Activated B cell treated with CpG ODN at 0.5 μM for 24 hours (primary cell): ENCODE measurements at places on chromosomes 3 and 15.

GRCh38 chr3:167184511-167184910, 195.6 kb downstream of the ZBBX start:
- DNase-seq, result no peak

GRCh38 chr3:43319794-43320193, 33.5 kb downstream of the SNRK start:
- DNase-seq, result no peak

DNA sequence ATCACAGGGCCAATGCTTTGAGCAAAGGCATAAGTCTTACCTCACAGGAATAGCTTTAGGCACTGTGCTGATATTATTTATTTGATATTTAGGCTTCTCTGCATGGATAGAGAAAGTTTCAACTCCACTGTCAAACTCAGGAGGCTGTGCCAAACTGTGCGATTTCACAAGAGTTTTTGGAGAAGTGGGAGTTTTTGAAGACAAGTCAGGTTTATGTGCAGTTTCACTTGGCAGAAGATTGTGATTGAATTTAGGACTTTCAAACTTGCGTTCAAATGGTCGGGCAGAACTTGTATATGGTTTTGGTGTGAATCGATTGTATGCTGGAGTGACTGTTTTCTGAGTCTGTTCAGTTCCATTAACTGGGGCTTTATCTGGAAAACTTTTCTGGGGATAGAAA, 113.7 kb downstream of the TJP1 start:
- DNase-seq, result no peak

GRCh38 chr3:193507566-193507965, 47.1 kb downstream of the ATP13A4 start:
- DNase-seq, result no peak

DNA sequence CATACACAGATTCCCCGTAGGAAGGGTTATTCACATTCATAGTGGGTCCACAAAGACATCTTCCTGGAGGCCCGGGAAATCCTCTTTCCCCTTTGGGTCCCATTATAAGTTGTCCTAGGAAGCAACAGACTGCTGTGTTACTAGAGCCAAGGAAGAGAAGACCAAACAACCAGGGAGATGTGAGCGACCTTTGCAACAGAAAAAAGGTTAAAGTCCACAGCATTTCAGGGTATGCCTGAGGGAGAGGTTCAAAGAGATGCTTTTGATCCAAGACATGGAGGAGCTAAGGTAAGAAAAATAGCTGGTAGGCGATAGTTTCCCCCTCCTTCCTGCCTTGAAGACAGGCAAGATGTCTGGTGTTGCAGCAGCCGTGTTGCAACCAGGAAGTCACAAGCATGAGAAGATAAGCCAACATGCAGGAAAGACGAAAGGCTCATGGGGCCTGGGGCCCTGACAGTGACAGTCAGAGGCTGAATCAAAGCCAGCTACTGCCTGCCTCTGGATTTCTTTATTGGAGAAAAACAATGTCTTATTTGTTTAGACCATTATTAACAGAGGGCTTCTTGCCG, 30.9 kb downstream of the EAF1 start:
- no peak for DNase-seq

DNA sequence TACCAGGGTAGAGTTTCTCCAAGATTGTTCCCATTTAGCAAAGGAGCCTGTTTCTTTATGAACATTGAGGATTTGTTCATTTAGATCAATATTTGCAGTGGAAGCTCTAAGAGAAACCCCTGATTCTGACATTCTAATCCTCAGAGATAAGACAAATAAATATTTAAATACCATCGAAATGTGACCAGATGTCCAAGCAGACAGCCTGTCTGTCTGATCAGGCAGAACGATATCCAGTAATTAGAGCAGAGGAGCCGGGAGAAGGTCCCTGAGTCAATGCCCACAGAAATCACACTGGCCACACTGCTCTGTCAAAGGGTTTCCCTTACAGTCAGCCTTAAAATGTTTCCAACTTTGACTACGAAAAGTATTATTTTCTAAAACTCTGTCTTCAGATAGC, 15.7 kb upstream of the ARPIN start:
- no peak for DNase-seq

DNA sequence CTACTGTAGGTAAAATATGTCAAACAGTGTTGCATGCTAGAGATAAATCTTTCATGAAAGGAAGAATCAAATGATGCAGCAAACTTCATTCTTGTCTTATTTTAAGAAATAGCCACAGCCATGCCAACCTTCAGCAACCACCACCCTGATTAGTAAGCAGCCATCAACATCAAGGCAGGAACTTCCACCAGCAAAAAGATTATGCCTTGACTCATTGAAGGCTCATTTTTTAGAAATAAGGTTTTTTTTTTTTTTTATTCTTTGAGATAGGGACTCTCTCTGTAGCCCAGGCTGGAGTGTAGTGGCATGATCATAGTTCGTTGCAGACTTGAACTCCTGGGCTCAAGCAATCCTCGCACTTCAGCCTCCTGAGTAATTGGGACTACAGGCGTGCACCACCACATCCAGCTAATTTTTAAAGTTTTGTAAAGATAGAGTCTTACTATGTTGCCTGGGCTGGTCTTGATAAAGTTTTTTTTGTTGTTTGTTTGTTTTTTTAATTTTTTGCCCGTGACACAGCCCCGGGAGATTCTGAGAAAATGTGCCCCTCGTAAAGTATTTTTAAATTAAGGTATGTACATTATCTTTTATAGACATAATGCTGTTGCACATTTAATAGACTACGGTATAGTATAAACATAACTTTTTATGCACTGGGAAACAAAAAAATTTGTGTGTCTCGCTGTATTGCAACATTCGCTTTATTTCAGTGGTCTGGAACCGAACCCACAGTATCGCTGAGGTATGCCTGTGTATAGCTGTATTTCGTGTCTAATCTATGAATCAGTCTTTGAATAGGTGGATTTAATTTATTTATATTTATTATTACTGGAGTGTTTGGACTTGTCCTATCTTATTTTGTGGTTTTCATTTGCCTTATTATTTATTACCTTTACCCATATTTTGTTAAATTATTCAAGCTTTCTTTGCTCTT, 23.3 kb downstream of the SNRK start:
- no peak for DNase-seq
